Dorsolateral prefrontal cortex (tissue), 122 donors: ENCODE measurements at places on chromosomes 1 and 21.
A peak's percentile ranks its signal among the peaks of the same experiment; 100 is the strongest.

GRCh38 chr1:212606395-212607205 lies 2.0 kb upstream of the ATF3 start:
- DNase-seq = no peak

GRCh38 chr1:22264464-22265341 lies 121.8 kb upstream of the WNT4 start:
- no peak for DNase-seq

DNA sequence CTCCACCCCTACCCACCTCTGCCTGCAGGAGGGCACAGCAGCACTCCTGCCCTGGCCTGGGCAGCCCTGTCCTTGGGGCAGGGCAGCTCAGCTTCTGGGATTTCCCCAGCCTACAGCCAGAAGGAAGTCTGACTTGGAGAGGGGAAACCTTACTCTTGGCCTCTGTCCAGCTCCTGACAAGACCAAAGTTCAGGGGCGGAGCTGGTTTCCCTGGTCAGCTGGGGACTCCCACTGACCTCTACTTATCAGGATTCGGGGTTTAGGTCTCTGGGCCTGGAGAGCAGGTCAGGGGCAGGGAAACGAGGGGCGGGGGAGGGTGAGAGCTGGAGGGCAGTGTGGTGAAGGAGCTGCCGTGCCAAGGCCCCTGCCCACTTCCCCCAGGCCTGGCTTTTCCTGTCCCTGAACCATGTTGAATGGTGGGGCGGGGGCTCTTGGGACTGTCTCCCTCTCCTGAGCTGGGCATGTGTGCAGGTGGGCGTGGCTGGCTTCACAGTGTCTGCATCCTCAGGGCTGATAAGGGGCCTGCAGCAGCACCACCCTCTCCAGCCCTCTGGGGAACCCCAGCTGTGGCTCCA lies 16.8 kb upstream of the ETV3 start:
- no peak for DNase-seq

- DNase-seq = no peak
Observed at GRCh38 chr1:198177546-198177945, 20.7 kb downstream of the NEK7 start.

DNA sequence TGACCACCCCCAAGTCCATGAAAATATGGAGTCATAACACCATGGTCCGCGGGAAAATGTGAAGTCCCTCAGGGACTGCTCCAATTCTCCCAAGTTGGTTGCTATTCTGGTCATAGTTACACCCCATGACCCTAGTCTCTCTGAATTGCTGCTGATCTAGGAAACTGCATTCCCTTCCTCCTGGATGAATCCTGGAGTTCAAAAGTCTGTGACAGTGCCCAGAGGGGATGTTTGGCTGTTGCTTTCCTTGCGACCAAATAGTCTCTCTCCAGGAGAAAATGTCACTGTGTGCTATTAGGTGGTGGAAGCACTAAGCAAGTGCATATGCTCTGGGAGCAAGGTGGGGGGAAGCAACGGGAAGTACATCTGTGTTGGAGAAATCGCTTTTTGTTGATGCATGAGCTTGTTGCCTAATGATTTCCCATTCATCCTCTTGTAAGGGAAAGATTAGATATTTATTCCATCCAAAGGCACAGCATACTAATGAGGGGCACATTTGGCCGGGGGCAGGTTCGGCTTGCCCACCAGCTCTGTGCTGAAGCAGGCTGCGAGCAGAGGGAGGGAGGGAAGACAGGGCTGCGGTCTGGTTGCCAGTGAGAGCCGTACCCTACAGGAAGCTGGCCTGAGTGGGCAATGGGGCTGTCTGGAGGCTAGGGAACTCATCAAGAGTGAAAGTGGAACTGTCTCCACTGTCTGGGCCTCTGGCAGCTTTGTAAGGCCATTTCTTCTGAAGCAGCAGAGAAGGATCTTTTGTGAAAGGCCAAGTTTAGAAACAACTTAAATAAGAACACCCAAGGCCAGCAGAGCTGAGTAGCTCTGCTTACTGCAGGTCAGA lies 27.2 kb downstream of the SYT6 start:
- no peak for DNase-seq

DNA sequence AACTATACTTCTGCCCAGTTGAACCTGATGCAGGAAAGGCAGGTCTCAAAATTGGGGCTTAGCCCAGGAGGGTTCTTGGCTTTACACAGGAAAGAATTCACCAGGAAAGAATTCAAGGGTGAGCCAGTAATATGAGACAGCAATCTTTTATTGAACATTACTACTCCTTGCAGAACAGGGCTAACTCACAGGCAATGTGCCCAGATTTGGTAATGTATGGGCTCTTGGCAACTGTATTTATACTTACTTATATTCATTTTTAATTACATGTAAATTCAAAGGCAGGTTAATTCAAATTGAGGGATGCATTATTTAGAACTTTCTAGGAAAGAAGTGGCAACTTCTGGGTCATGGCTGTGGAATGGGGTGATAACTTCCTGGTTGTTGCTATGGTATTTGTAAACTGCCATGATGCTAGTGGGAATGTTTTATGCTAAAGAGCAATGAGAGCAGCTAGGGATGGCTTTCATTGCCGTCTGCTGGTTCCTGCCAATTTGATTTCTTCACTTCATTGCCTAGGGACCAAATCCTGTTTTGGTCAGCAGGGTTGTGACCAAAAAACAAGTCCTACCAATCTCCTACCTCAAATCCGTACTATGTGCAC lies 107.5 kb downstream of the CHRM3 start:
- no peak for DNase-seq

GRCh38 chr1:160308451-160309184 lies 23.7 kb upstream of the PEX19 start:
- DNase-seq = no peak

GRCh38 chr1:179881642-179882252 lies 338 bp upstream of the TOR1AIP1 start:
- peak; percentile 86 for DNase-seq
